ENCODE measurements at places on chromosomes 6 and 20.

DNA sequence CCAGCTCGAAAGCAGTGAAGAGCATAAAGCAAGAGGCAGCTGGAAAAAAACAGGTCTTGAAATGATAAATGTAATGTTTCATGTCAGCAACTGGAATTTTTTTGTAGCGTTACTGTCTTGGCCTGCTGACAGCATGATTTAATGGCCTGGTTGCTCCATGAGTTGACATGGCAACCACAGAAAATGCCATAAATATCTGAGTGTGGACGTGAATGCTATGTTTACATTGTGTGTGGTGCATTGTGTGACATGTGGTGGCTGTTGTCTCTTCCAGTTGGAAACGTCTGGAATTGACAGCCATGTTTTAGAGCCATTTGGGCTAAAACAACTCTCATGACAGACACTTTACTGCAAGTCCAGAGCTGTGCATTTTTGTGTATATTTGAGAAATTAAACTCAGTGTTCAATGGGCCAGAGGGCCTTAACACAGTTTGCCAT lies 170.0 kb downstream of the FOXA2 start:
- DNase-seq: no peak

DNA sequence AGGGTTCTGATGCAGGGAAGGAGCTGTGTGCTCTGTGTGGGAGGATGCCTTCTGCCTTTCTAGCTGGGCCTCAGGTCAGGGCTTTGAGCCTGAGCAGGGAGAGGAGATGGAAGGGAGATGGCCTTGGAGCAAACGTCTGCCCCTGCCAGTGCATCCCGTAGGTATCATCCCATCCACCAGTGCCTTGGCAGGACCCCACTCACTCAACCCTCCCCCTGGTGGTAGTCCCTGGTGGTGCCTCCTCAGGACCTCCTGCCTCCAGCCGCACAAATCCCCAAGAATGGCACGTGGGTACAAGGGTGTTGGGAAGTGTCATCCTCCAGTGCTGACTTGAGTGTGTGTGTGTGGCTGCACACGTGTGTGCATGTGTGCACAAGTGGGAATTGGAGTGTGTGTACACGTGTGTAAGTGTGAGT lies 23.1 kb upstream of the MICB start:
- DNase-seq: no peak

DNA sequence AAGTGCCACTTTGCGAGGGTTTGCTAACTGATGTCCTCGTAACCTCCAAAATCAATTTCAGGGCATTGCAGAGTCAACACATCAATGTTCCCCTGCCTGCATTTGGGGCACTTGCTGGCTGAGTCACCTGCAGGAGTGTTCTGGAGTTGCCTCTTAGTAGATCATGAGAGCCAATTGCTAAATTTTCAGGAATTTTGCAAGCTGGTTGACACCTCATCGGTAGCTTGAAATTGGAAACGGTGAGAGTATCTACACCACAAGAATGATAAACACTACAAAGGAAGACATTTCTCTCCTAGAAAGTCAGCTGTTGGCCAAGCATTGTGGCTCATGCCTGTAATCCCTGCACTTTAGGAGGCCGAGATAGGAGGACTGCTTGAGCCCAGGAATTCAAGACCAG lies 10.8 kb upstream of the BFSP1 start:
- DNase-seq: no peak

DNA sequence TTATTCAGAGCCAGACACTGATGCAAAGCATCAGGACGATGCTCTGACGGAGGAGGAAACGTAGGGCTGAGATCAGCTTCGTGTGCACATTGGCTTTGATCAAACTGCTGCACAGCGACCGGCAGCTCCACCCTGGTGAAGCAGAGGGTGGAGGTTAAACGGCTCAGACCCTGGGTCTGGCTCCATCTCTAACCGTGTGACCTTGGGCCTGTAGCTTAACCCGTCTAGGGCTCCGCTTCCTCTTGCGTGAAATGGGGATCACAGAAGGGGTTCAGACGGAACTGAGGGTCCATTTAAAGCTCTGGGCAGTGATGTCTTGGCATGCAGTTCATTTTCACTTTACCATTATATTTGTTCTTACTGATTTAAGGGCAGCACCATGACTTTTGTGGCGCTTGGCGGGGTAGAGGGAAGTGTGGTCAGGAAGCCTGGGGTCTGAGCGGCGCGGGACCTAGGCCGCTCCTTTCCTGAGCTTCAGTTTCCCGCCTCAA lies 644 bp downstream of the RBL1 start:
- no peak for DNase-seq

GRCh38 chr6:10522929-10523573 lies 1.9 kb downstream of the GCNT2 start:
- peak; percentile 18 for DNase-seq

GRCh38 chr6:27078734-27079357 lies 168.7 kb upstream of the PRSS16 start:
- DNase-seq: peak; percentile 4

- DNase-seq: no peak
Measured at GRCh38 chr6:52285177-52286068, 881 bp upstream of the MCM3 start.

DNA sequence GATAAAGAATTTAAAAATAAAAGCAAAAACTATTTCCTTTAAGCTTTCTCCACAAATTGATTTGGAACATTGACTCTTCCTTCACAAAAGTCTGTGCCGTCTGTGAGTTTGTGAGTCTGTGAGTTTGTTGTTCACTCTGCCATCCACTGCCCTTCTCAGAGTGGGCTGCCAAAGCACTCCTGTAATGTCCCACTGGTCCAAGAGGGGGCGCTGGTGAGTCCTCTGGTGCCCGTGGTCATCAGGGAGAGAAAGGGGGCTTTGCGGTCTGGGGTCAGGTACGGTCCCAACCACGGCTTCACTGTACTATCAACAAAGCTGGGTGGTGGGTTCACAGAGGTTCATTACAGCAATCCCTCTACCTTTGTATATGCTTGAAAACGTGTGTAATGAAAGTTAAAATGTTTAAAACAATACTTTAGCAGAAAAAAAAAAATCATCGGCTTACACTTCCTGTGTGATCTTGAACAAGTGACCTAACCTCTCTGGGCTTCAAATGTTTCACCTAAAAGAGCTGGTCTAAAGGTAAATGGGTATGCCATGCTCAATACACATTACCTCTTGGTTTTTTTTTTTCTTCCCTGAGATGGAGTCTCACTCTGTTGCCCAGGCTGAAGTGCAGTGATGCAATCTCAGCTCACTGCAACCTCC lies 5.6 kb upstream of the ANKRD60 start:
- DNase-seq: no peak

- no peak for DNase-seq
Measured at GRCh38 chr6:146767632-146768031, 168.9 kb downstream of the ADGB start.

DNA sequence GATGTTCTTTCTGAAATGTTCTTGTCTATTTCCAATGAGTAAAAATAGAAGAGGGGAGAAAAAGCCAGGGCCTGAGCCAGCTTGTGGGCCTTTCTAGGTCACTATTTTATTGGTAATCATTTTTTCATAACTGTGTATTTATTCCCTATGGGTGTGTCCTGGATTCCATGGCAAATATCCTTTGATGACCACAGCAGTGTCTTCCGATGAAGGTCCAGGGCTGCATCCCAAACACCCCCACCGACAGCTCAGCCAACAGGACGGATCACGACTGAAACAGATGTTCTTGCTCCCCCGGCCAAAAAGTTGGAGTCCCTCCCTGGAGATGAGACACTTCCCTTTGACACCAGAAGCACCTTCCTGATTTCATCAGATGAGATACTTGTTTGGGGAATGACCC lies 105.4 kb upstream of the PLEKHG1 start:
- DNase-seq: no peak

GRCh38 chr20:11711214-11711613 lies 206.5 kb upstream of the BTBD3 start:
- no peak for DNase-seq

DNA sequence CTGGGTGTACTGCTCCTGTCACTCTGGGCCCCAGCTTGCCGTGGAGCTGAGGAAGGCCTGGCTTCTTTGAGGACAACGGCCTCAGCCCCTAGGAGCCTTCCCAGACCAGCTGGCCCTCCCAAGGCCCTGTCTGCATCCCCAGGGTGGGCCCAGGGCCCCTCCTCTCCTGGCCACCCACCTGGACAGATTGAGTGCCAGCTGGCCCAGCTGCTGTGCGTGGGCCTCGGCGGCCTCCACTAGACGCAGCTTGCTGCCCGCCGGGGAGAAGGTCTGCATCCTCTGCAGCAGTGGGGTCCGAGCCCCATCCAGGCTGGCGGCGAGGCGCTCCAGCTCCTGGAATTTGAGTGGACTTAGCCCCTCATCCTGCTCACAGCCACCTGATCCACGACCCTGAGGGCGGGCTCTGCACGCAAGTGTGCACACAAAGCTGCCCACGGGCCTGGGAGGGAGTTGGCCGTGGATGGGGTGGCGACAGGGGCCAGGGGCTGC lies 14.4 kb downstream of the ADRM1 start:
- no peak for DNase-seq

DNA sequence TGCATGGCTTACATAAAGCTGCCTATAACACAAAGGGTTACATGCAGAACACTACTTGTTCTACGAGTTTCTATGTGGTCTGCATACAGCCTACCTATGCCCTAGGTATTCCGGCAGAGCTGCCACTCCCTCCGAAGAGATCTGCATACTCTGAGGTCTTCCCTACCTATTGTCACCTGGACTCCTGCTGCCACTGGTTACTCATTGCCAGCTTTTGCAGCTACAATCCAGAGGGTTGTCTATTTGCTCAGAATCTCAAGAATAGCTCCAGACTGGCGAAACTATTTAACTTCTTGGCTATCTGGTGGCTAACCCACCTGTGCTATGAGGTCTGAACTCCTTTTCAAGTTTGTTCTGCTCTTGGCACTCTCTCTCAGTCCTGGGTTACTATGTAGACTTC lies 323.3 kb downstream of the BMP2 start:
- no peak for DNase-seq

DNA sequence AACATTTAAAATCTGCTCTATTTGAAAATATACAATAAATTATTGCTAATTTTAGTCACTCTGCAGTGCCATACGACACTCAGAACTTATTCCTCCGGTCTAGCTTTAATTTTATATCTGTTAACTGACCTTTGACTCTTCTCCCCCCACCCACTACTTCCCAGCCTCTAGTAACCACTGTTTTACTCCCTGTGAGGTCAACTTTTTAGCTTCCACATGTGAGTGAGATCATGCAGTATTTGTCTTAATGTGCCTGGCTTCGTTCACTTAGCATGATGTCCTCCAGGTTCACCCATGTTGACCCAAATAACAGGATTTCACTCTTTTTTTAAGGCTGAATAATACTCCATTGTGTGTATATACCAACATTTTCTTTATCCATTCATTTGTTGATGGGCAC lies 80.8 kb downstream of the RPP40 start:
- no peak for DNase-seq

DNA sequence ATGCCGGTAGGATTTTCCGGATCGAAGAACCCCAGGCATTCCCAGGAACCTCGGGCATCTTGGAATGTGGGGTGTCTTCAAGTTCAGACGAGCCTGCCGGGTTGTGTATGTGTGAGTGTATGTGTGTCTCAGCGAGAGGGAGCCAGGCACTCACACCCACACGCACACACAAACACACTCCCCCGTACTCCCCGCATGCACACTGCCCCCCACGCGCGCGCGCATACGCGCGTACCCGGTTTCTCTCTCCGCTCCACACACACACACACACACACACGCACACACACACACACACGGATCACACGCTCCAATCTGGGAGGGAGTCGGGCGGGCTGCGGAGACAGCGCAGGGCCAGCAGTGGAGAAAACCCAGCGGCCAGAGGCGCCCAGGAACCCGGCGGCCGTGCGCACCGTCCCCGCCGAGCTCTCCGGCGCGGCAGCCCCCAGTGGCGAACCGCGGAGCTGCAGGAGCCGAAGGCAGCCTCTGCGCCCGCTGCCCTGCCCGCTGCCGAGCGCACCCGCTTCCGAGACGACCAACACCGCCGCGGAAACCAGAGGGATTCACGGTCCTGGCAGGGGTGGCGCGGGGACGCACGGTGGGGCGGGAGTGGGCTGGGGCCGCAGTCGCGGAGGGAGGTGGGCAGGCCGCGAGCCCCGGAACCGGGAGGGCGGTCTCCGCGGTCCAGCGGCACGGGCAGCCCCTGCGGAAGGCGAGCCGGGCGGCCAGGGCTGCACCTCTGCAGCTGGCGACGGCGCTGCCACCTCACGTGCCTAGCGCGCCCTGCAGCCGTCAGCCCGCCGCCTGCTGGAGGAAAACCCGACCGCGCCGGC lies at the start of gene LRFN2:
LRFN2 (minus strand) TSS at position 125 of the 830 bp plus-strand sequence.
- DNase-seq: peak; percentile 63

DNA sequence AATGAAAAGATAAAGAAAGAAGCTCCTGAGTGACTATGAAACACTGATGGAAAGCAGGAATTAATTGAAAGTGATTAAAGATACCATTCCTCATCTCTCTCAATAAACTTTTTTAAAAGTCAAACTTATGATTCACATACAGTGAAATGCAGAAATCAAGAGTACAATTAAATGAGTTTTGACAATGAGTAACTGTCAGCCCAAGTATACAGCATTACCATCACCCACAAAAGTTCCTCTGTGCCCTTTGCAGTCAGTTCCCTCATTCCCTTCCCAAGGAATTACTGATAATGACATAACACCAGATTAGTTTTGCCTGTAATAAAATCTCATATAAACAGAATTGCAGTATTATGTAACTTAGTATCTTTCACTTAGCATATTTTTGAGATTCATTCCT lies 44.5 kb downstream of the ATG5 start:
- no peak for DNase-seq

GRCh38 chr6:106249658-106250057 lies 75.9 kb downstream of the ATG5 start:
- DNase-seq: no peak

DNA sequence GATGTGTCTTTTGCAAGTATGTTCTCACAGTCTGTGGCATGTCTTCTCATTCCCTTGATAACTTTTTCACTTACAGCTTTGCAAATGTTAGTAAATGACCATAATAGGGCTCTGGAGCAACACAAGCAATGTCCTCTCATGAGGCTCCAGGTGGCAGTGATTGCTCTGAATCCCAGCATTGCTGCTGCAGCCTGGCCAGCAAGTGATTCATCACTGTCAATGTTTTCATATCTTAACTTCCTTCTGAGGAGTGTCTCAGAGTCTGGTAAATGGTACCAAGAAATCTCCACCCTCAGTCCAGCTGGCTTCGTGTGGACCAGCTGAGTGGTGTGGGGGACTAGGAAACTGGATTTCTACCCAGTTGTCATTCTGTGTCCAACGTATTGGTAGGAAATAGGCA lies 139.6 kb downstream of the MYLK4 start:
- no peak for DNase-seq

- DNase-seq: no peak
Measured at GRCh38 chr6:31416394-31417014, 13.1 kb downstream of the MICA start.

DNA sequence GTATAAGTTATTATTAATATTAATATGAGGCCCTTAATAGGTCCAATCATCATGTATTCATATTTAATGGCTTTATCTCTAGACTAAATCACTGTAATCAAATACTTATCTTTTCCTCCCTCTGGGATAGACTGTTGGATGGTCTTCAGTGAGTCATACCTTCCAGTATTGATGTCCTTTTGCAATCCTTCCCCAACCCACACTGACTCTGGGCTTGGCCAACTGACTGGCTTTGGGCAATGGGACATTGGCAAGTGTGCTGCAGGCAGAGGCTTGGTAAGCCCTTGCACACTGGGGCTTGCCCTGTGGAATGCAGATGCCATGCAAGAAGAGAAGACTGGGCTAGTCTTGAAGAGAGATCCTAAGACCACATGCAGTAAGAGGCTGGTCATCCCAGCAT lies 136.6 kb downstream of the CCDC170 start:
- no peak for DNase-seq

GRCh38 chr6:79821859-79822258 lies 125.5 kb downstream of the ELOVL4 start:
- DNase-seq: no peak

GRCh38 chr6:119742188-119742803 lies 392.7 kb upstream of the MAN1A1 start:
- DNase-seq: peak; percentile 40

Data from KG1 (cell line).